Astrocyte of the hippocampus (primary cell): ENCODE measurements at places on chromosomes 1 and 21.

DNA sequence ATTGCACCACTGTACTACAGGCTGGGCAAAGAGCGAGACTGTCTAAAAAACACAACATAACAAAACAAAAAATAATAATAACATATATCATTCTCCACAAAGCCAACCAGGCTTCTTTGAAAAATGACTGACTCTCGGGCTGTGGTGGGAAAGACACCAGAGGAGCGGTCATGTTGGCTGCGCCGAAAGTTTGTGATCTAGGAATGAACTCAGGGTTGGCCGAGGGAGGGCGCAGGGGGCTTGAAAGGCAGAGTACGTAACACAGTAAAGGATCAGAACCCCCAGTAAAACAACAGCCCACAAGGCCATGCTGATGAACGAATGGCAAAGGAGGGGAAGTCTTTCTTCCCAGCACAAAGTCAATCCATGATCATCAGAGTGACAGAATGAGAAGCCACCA, 4.7 kb downstream of the SLC35E2B start:
- no peak for DNase-seq

DNA sequence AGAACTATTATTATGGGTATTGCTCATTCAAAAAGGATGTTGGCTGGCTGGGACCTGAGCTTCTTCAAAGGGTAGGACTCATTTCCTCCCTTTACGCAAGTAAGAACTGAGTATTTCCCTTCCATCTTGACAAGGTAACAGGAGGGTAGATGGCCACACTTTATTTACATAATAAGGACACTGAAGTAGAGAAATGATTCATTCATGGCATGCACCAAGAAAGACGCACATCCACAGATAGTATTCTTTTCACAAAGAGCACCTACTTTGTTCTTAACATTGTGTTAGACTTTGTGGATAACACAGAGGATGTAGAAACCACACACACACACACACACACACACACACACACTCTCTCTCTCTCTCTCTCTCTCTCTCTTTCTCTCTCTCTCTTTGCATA, 82.9 kb downstream of the FAM78B start:
- DNase-seq: no peak

GRCh38 chr1:165452336-165453130, 7.6 kb upstream of the RXRG start:
- DNase-seq: no peak

DNA sequence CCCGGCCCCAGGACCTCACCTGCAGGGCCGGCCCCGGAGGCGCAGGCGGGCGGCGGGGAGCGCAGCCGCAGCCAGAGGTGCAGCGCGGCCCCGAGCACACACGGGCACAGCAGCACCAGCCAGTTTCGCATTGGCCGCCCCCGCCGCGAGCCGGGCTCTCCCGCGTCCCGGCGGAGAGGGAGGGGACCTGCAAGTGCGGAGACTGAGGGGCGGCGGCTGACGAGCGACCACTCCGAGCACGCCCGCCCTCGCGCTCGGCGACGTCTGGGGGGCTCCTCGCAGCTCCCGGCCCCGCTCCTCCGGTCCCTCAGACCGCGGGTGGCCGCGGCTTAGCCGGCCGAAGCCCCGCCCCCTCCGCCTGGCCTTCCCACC, at the start of gene B3GALNT2:
Gene B3GALNT2 (minus strand): TSS at position 331 of the 372 bp plus-strand sequence. CDS start 200 bp downstream, at position 131.
- no peak for DNase-seq

DNA sequence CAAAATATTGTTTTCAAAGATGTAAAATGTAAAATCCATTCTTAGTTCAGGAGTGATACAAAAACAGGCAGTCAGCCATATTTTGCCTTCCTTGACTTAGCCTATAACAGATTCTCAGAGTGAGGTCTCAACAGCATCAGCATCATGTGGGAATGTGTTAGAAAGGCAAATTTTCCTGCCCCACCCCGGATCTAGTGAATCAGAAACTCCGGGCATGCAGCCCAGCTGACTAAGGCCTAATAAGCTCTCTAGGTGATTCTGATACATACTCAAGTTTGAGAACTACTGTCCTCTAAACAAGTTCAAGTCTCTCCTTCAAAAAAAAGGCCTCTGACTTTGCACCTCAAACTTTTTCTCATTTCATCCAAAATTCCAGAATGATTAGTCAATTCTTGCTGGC, 46.9 kb upstream of the PRRC2C start:
- peak; percentile 96 for DNase-seq

DNA sequence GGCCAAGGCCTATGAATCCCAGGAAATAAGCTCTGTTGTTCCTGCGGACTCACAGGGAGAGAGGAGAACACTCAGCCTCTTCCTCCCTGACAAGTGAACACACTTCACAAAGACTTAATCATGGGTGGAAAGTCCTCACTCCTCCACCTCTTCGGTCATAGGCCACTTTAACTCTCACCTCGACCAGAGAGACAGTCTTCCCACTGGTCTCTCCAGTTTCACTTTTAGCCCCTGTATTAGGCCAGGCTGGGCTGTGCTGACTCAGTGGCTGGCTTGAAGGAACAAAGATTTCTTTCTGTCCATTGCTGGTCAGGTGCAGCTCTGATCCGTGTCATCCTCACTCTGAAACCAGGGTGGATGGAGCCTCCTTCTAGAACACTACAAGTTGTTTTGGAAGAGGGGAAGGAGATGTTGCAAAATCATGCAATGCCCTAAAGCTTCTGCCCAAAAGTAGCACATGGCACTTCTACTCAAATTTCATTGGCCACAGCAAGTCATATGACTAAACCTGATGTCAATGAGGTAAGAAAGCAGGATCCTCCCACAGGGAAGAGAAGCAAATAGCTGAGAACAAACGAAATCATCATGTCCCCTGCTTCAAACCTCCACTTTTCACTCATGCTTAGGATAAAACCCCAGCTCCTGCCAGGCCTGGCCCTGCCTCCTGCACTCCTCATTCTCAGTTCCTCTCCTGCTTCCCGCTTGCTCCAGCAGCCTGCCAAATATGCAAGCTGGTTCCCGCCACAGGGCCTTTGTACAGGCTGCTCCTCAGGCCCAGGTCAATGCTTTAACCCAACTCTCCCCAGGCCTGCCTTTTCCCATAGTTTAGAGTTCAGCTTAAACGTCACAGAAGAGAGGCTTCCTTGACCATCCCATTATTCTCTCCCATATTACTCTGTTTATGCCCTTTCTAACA, 150.5 kb upstream of the RUNX3 start:
- DNase-seq: no peak

DNA sequence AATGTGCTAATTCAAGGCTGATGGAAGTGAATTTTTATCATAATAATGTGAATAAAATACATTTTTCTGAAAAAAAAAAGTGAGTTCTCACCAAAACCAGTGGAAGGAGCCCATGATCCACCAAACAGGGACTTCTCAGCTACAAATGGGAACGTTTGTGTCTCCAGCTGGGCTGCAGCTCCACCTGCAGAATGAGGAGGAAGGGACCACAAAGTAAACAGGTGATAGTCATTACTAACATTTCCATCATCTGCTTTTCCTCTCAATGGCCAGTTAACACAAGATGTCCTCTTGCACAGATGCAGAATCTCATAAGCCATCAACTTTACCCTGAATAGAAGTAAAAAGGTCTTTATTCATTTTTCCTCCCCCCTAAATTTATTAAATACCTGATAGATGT, 246.2 kb downstream of the MRPL39 start:
- no peak for DNase-seq

GRCh38 chr1:40049725-40050124, 9.2 kb downstream of the CAP1 start:
- peak; percentile 56 for DNase-seq

- DNase-seq: no peak
Measured at GRCh38 chr1:240555524-240555923, 56.4 kb downstream of the GREM2 start.

- peak; percentile 75 for DNase-seq
Measured at GRCh38 chr21:34808569-34809204, 139.9 kb downstream of the CLIC6 start.

GRCh38 chr1:200323856-200324400, 85.9 kb downstream of the ZNF281 start:
- DNase-seq: no peak
